Colonic mucosa (tissue), 4 donors: ENCODE measurements at places on chromosomes 5 and 9. TPM values are rescaled to one million over a fixed set of nuclear protein-coding genes. Genes with fewer than 3 reads are reported as not detected.
A peak's percentile ranks its signal among the peaks of the same experiment; 100 is the strongest.

DNA sequence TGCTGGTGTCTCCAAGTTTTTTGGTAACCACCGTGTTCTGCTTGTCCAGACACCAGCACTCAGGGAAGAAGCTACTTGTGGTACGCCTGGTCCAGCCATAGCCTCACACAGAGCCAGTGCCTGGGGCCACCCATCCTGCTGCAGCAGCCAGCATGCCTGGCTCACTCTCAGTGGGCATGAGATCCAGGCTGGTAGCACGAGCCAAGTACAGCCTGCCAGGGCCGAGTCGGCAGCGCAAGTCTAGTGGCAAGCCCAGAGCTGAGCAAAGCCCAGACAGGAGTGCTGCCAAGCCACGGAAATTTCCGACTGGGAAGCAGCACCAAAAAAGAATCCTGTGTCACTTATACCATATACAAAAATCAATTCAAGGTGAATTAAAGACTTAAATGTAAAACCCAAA, 36.3 kb upstream of the FBXL17 start:
- no peak for DNase-seq

The GRXCR2 gene
- total RNA-seq, result not detected

The C1QTNF2 gene
- 0.64 TPM for total RNA-seq

- no peak for DNase-seq
These were observed 170.5 kb downstream of the ARHGEF28 start for GRCh38 chr5:73796164-73797131.

The CDC20B gene
- total RNA-seq, result not detected

DNA sequence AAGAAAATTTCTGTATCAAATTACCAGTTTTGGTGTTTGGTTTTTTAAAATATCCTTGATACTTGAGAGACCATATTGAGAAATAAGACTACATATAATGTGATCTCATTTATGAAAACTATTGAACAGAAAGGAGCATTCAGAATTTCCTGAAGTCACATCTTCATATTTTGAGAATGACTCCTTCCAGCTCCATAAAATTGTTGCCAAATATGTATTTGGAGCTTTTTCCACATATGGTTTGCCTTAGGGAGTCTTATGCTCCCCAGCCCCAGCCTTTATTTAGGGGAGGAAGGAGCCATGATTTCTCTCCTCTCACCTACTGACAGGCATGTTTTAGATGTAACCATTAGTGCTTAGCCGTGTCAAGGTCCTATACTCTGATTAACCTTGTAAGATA, 51.1 kb downstream of the GCNT1 start:
- DNase-seq, result no peak

The NEURL1B gene
- total RNA-seq, result 61.6 TPM

- no peak for DNase-seq
These were observed 6.8 kb upstream of the FCHSD1 start for GRCh38 chr5:141657937-141658545.

The ARID3C gene
- not detected for total RNA-seq

GRCh38 chr9:38352530-38353328, 39.8 kb upstream of the ALDH1B1 start:
- no peak for DNase-seq

DNA sequence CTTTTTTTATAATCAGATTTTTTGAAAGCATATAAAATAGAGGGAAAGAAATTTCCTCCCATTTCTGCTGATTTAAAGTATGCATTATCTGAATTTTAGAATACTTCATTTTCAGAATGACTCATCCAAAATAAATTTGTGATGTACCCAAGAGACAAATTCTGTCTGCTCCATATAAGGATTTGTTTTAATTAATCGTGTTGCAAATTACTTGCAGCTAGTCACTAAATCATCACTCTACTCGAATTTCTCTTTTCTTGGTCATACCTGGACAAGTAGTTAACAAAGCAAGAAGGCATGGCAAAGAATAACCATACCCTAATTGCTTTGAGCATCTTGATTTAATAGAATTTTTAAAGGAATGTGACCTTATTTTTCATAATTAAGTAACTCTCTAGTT, 284.1 kb upstream of the GRAMD2B start:
- no peak for DNase-seq

- DNase-seq, result no peak
These were observed 750 bp downstream of the DNM1 start for GRCh38 chr9:128203707-128204551.

DNA sequence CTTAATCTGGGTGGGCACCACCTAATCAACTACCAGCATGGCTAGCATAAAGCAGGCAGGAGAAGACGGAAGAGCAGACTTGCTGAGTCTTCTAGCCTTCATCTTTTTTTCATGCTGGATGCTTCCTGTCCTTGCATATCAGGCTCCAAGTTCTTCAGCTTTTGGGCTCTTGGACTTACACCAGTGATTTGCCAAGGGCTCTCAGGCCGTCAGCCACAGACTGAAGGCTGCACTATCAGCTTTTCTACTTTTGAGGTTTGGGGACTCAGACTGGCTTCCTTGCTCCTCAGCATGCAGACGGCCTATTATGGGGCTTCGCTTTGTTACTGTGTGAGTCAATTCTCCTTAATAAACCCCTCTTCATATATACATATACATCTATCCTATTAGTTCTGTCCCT, 180.2 kb downstream of the TRPM3 start:
- no peak for DNase-seq

The PCDHGA9 gene
- total RNA-seq, result 2.2 TPM

The C5orf58 gene
- not detected for total RNA-seq

- DNase-seq, result peak; percentile 4
These were observed 13.2 kb upstream of the ZBTB43 start for GRCh38 chr9:126791406-126792230.

DNA sequence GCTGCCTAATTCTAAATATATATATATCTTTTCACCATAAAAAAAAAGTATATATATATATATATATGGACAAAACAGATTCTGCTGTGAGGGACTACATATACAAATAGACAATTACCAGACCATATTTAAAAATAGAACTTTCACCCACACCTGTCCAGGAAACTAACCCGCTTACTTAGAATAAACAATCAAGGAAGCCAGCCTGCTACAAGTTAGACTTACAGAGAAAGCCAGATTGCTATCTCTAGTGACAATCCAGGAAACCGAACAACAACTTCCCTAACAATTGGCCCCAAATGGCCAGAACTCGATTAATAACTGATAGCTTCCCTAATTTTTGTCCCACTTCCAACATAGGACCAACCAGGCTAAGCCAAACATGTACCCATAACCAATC, 5.9 kb downstream of the GLDC start:
- no peak for DNase-seq

The FCHSD1 gene
- 15.4 TPM for total RNA-seq

DNA sequence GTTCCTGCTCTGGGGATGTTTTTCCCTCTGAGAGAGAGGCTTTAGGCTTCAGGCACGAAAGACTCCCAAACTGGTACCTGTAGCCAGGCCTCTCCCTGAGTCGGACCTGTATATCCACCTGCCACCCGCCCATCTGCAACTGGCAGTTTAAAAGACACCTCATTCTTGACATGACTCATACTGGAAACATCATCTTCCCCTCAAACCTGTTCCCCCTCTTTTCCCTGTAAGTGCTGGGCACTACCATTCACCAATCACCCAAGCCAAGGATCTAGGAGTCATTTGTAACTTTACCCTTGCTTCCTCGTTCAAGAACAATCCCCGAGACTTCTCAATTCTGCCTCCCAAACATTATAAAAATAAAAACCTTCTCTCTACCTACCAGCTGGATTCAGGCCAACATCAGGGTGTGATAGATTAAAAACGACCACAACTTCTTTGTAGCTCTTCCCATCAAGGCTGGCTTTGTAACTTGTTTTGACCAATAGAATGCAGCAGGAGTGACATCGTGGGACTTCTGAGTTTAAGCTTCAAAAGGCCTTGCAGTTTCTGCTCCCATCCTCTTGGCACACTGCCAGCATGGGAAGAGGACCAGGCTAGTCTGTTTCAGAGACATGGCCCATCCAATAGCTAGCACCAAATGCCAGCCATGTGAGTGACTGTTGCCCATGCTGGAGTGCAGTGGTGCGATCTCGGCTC, 1.8 kb upstream of the WDR31 start:
- DNase-seq, result no peak

GRCh38 chr5:155430192-155430591, 416.6 kb downstream of the KIF4B start:
- no peak for DNase-seq

- DNase-seq, result no peak
These were observed 25.6 kb upstream of the SPATA31D4 start for GRCh38 chr9:81902626-81903025.

The PCDHA11 gene
- not detected for total RNA-seq

DNA sequence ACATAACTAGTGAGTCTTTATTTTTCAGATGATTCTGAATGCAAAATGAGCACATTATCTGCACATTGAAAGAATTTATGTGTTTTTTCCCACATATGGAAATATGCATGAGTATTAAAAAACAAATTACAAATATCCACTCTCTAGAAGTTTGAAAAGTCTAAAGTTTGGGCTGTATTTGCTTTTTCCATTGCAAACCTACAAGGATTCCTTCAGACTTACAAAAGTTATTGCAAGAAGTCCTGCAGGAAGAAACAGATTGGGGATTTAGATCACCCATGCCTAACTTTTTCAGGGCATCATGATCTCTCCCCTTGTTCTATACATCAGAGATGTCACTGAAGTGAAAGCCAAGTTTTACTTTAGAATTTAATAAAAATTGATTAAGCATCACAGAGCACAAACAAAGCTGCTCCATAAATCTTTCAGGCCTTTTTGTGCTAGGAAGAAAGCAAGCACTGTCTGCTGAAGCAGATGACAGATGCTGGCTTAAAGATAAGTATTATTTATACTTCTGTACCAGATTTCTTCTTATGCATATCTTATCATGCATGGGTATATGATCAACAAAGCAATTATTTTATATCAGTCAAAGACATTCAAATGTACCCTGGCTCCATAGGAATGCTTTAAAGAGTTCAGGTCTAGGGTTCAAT, 71.7 kb downstream of the NFIB start:
- no peak for DNase-seq

The NIPAL4 gene
- total RNA-seq, result not detected

The PCDHB14 gene
- 1.8 TPM for total RNA-seq

- no peak for DNase-seq
These were observed 53.1 kb upstream of the GRIN3A start for GRCh38 chr9:101791533-101791932.

The OR4F3 gene
- not detected for total RNA-seq

The HAVCR2 gene
- total RNA-seq, result 1.3 TPM

DNA sequence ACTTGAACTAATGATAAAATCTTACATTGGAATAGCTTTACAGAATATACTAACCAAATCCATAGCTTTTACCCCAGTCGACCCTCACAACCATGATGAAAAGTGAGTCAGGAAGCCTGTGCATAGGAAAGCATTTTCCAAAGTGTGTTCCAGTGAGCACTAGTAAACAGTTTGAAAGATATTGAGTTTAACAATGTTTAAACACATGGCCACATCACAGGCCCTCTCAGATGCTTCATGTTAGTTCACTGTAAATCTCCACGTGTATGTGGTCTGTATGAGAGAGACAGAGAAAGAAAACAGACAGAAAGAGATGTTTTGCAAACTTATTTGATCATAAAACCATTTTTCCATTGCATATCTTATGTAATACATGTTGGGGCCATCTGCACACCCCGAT, 27.0 kb downstream of the PRUNE2 start:
- no peak for DNase-seq

DNA sequence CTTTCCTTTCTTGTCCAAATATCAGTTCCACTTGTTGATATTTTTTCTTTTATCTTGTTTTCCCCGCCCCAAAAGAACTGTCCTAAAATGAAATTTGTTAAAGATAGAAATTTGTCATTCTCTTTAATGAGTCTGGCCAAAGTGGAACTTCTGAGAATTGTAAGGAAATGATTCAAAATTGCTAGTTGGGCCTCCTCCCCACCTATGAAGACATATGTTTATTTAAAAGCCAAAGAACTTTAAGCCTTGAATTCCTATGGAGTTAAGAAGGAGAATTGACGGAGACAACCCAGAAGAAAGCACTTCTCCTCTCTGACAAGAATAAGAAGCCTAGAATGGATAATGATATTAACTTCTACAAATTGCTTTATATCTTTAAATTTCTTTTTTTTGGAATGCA, 59.1 kb upstream of the ALDH1A1 start:
- DNase-seq, result no peak

DNA sequence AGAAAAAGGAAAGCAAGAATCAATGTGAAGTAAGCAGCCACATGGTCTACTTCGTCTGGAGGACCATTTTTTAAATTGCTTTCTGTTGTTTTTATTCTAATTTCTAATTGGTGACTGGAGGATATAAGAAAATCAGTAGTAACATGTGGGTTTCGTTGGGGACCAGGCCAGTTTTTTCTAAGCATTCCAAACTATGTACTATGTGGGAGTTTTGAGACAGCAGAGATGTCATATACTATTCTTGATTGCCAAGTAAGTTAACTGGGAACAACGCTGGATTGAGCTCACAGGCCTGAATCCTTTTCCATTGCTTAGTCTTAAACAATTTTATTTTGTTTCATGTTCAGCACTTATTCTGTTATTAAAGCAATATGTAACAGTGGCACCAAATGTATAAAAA, 225.7 kb downstream of the TMEM167A start:
- DNase-seq, result no peak

The UBE2QL1 gene
- total RNA-seq, result 0.12 TPM

DNA sequence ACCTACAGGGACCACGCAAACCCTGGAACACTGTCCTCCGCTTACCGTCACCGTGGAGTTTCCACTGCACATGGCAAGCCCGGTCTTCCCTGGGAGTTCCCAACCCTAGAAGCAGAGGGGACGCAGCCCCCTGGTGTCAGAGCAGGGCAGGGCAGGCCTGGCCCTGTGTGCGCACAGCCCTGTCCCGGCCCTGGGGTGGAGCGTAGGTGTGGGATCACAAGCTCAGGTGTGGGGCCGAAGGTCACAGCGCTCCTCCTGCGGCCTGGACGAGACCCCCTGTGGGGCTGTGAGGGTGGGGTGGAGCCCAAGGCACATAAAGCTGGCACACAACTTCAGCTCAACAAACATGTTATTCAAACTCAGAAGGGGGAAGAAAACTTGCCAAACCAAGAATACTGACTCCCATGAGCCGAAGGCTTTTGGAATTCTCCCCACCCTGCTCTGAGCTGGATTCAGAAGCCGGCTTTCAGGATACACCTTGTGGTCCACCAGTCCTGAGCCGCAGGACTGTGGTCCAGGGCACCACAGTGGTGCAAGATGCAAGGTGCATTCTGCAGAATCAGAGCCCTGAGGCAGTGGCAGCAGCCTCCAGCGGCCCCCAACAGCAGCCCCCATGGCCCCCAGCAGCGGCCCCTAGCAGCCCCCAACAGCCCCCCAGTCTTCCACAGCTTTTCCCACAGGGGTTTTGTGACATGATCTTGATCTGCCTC, 11.8 kb upstream of the EXOC3 start:
- peak; percentile 51 for DNase-seq

- DNase-seq, result peak; percentile 20
These were observed 33.2 kb upstream of the CSF1R start for GRCh38 chr5:150119421-150120061.

DNA sequence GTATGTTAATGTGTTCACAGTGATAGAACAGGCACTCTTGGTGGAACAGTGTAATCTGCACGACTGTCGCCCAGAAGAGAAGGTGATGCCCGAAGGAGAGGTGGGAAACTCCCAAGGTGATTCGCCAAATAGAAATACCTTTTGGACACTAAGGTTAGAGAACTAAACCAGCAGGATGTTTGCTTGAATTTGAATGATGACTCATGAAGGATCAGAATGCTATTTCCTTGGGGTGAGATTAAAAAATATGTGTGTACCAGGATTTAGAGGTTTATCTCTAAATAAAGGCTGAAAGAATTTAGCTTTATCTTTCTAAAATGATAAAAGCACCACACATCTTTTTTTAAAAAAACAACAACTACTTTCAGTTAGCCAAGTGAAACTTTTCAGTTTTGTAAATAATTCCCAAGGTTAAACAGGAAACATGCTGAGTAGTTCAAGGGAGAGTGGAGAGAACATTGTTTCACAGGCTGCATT, 297.4 kb upstream of the TAS2R1 start:
- no peak for DNase-seq

The TLE1 gene
- 43.8 TPM for total RNA-seq
